ENCODE measurements at places on chromosomes 6 and 20. TPM values are rescaled to one million over a fixed set of nuclear protein-coding genes. Genes with fewer than 3 reads are reported as not detected.
A peak's percentile ranks its signal among the peaks of the same experiment; 100 is the strongest.

Gene ZSCAN23
- total RNA-seq = 3.1 TPM

Gene C20orf204
- 0.85 TPM for total RNA-seq

Gene FNDC1
- total RNA-seq = 0.38 TPM

Gene BPIFA1
- not detected for total RNA-seq

Gene CD83
- 10.9 TPM for total RNA-seq

Gene HLA-DPA1
- 6.9 TPM for total RNA-seq

Gene DTD1
- 82.7 TPM for total RNA-seq

Gene PI3
- not detected for total RNA-seq

Gene SLC12A5
- 0.35 TPM for total RNA-seq

- DNase-seq = no peak
- H3K4me3 ChIP-seq = no peak overlapping the region
- H3K27me3 ChIP-seq = no peaks in the 10 kb centered on the region
- no peak overlapping the region for H3K27ac ChIP-seq
- H3K36me3 ChIP-seq = no peaks in the 10 kb centered on the region
These were observed 204.2 kb downstream of the ANKRD60 start for GRCh38 chr20:58024241-58024721.

DNA sequence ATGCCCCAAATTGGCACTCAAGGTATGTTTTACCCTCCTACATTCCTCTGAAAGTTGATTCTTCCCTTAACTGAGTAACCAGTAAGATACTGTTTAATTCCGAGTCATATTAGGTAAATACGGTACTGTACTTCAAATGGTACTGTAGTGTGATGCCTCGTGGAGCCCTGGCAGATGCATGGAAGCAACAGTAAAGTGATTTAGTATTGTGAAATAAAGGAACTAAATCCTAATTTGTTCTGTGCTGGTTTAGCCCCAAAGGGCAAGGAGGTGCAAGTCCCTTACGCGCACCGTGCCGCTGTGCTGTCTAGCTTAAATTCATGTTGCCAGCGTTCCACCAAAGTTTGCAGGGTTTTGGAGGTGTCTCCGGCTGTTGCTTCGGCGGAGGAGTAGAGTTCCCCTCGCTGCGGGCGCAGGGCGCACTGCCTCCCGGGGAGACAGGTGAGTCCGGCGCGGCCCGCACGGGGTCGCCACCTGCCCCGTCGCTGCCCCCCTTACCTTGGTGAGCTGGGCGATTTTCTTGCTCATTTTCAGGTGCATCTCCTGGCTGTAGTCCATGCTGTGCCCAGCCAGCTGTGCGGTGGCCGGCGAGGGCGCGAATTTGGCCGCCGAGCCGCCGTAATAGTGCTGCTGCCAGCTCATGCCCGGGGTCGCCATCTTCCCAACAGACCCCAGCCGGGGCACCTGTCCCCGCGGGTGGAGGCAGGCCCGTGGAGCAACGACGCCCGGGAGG, 655 bp downstream of the FAM184A start:
- H3K27me3 ChIP-seq = peaks cover 38% of the 10 kb centered on the region
- H3K27ac ChIP-seq = no peak overlapping the region
- peak; percentile 82 for DNase-seq
- H3K4me3 ChIP-seq = peak overlapping the region; percentile 69

- H3K27me3 ChIP-seq = no peaks in the 10 kb centered on the region
- H3K36me3 ChIP-seq = no peaks in the 10 kb centered on the region
- H3K4me1 ChIP-seq = peaks cover 14% of the 10 kb centered on the region
- H3K27ac ChIP-seq = no peak overlapping the region
These were observed 92.3 kb upstream of the SALL4 start for GRCh38 chr20:51894619-51895018.

DNA sequence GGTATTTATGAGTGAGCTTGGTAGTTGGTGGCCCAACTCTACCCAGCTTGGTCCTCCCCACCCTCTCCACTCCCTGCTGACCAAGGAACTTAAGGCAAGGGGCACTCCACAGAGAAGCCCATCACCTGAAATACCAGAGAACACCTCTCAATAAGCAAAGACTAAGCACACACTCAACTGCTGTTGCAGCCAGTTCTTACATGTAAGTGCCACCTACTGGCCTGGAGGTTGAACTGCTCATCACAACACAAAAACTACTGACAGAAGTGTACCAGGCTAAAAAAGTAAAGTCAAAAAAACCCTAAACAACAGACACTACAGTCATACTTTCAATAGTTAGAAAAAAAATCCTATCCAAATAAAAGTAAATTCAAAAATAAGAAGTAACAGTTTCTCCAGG, 146.2 kb downstream of the FAM83B start:
- H3K36me3 ChIP-seq = no peaks in the 10 kb centered on the region
- no peaks in the 10 kb centered on the region for H3K27me3 ChIP-seq
- no peak overlapping the region for H3K27ac ChIP-seq
- DNase-seq = peak; percentile 68

GRCh38 chr20:9160757-9161156, 91.9 kb downstream of the PLCB4 start:
- H3K36me3 ChIP-seq = no peaks in the 10 kb centered on the region
- H3K4me1 ChIP-seq = peaks cover 18% of the 10 kb centered on the region
- H3K27ac ChIP-seq = 0 out of 2 replicates have a peak overlapping the region, but pooled peaks have one; percentile 1
- no peak for DNase-seq

GRCh38 chr6:134182528-134182927, 130.1 kb upstream of the SLC2A12 start:
- H3K27ac ChIP-seq = no peak overlapping the region
- peak; percentile 56 for DNase-seq
- no peaks in the 10 kb centered on the region for H3K36me3 ChIP-seq
- peaks cover 38% of the 10 kb centered on the region for H3K4me1 ChIP-seq
- H3K27me3 ChIP-seq = peaks cover 4% of the 10 kb centered on the region

DNA sequence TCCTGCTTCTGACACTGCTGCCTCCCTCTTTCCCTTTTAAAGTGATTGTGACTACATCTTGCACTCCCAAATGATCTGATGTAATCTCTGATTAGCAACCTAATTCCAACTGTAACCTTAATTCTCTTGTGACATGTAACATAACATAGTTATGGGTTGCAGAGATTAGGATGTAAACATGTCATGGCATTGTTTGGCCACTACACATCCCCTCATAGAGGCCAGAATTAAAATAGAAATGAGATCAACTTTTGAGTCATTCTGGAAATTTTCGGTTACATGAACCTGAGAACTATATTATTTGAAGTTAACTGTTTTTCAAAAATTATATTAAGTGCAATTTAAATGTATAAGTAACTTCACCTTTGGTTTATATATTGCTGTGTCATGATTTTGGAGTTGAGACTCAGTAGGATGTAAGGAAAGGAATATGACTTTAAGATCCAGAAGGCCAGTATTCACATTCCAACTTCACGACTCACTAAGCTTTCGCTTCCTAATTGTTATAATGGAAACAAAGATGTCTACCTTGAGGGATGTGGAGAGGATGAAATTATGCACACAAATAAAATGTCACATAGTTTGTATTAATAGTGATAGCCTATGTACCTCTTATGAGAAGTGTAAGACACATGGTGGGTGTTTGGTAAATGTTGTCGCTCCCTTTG, 611.9 kb upstream of the MAP3K7 start:
- no peak overlapping the region for H3K27ac ChIP-seq
- H3K4me3 ChIP-seq = no peak overlapping the region
- no peaks in the 10 kb centered on the region for H3K36me3 ChIP-seq
- no peak for DNase-seq
- H3K4me1 ChIP-seq = no peaks in the 10 kb centered on the region

DNA sequence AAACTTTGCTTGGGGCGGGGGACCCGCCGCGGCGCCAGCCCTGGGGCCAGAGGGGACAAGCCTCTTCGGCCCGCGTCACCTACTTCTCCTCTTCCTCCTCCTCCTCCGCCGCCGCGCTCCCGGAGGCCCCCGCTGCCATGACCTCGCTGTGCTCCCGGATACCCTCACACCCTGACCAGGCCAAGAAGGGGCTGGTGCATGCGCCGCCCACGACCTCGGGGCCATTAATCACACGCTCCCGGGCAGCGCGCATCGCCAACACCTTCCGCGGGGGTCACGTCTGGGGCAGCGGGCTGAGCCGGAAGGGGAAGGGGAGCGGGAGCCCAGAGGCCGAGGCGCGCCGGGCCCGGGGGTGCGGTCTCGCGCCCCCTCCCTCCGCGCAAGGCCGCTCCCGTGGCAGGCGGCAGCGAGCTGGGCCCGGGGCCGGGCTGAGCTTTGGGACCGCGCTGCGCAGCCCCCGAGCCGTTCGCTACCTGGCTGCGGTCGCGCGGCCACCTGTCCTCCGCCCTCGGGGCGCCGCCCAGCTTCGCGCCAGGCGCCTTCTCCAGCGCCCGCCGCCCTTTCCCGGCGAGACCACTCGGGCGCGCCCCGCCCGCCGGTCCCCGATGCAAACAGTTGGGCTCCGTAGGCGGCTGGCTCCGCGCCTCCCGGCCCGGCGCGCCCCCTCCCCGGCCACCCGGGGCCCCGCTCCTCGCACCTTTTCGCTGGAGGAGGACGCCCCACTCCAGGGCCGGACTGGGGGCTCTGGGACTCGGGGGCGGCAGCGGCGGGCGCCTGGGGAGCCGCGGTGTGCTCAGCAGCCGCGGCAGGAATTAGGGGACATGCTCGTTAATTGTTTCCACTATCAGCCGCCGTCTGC, 575 bp upstream of the CNR1 start:
- H3K36me3 ChIP-seq = no peaks in the 10 kb centered on the region
- peak overlapping the region; percentile 84 for H3K4me3 ChIP-seq
- H3K27ac ChIP-seq = no peak overlapping the region
- peaks cover 45% of the 10 kb centered on the region for H3K27me3 ChIP-seq
- peaks cover 21% of the 10 kb centered on the region for H3K4me1 ChIP-seq

- no peak overlapping the region for H3K4me3 ChIP-seq
- H3K27ac ChIP-seq = no peak overlapping the region
- no peaks in the 10 kb centered on the region for H3K27me3 ChIP-seq
- peak; percentile 79 for DNase-seq
- no peaks in the 10 kb centered on the region for H3K36me3 ChIP-seq
These were observed 107.4 kb downstream of the SCML4 start for GRCh38 chr6:107716688-107717089.

- DNase-seq = peak; percentile 95
- peak within 1 kb of the TSS; percentile 97 for H3K4me3 ChIP-seq
- H3K36me3 ChIP-seq = no peaks in the 10 kb centered on the region
- peaks cover 56% of the 10 kb centered on the region for H3K4me1 ChIP-seq
These were observed at the start of gene TRERF1 for GRCh38 chr6:42451333-42452170. Gene TRERF1 (minus strand): TSS chr6:42451926. CDS start chr6:42269590, 182,336 bp downstream.

GRCh38 chr6:15322781-15323536, 77.1 kb downstream of the JARID2 start:
- H3K36me3 ChIP-seq = no peaks in the 10 kb centered on the region
- no peak for DNase-seq
- H3K4me3 ChIP-seq = no peak overlapping the region
- no peaks in the 10 kb centered on the region for H3K27me3 ChIP-seq

DNA sequence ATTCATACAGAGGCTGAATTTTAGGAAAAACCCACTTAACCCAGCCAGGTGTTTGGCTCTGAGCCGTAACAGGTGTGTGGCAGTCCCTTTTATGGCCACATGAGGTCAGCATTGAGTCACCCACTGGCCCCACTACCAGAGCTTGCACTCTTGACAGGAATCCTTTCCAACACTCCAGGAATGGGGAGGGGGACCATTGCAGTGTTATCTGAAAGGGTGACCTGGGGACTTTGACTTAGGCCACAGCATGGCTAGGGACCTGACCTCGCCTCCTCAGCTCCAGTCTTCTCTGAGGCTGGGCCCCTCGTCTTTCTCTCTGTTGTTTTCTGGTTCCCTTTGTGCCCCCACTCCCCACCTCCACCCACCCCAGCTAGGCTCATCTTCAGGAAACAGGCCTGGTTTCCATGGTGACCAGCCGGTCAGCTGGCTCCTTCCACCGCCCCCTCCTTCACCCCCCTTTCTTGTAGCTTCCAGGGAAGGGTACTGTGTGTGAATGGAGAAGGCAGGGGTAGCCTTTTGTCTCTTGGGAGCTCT, 2.1 kb upstream of the TMEM151B start:
- H3K27me3 ChIP-seq = peaks cover 19% of the 10 kb centered on the region
- H3K36me3 ChIP-seq = no peaks in the 10 kb centered on the region
- no peak overlapping the region for H3K27ac ChIP-seq
- H3K4me1 ChIP-seq = peaks cover 27% of the 10 kb centered on the region

DNA sequence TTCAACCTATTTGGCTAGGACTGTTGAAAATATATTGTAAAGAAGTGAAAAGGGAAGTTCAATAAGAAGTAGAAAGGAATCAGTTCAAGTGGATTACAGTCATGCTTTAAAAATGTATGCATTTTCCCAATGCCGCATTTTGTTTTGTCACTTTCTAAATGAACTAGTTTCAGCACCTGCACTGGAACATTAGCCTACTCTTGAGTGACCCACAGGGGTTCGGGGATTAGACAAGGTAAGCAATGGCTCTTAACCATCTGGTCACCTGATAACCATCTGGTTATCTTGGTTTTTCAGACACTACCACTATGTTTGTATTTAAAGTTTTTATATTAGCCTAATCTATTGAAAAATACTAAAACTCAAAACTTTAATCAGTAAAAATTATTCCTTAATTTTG, 97.6 kb downstream of the CD164 start:
- no peaks in the 10 kb centered on the region for H3K36me3 ChIP-seq
- H3K4me3 ChIP-seq = no peak overlapping the region
- H3K27me3 ChIP-seq = no peaks in the 10 kb centered on the region
- no peaks in the 10 kb centered on the region for H3K4me1 ChIP-seq
- DNase-seq = no peak

DNA sequence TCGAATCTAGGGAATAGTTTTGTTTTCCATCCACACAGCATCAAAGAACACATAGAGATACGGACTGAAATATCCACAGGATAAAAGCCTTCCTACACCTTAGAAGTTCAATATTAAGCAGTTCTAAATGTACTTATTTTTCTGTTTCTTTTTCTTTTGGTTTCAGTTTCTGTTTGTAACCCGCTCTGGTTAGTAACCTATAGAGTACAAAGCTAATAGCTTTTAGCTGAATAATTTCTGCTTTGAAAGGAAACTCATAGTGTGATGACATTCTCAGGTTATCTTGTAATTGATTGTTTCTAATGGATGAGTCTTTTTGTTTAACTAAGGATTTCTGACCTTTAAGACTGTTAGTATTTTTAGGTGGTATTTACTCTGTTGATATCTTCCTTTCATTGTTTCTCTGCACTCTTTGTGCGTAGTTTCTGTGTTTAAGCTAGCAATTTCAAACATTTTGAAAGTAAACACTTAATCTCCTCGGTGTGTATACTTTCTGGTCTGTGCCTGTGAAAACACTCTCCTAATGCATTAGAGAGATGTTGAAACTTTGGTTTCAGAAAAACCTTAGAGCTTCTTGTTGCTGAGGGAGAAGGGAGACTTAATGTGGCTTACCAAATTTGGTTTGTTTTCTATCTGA, 385.5 kb downstream of the HDGFL1 start:
- no peak overlapping the region for H3K27ac ChIP-seq
- no peaks in the 10 kb centered on the region for H3K27me3 ChIP-seq
- H3K36me3 ChIP-seq = no peaks in the 10 kb centered on the region
- no peaks in the 10 kb centered on the region for H3K4me1 ChIP-seq
- no peak overlapping the region for H3K4me3 ChIP-seq
